ENCODE measurements at places on chromosomes 1 and 21.

- no peak for DNase-seq
Measured at GRCh38 chr1:216824511-216824910, 101.3 kb upstream of the ESRRG start.

DNA sequence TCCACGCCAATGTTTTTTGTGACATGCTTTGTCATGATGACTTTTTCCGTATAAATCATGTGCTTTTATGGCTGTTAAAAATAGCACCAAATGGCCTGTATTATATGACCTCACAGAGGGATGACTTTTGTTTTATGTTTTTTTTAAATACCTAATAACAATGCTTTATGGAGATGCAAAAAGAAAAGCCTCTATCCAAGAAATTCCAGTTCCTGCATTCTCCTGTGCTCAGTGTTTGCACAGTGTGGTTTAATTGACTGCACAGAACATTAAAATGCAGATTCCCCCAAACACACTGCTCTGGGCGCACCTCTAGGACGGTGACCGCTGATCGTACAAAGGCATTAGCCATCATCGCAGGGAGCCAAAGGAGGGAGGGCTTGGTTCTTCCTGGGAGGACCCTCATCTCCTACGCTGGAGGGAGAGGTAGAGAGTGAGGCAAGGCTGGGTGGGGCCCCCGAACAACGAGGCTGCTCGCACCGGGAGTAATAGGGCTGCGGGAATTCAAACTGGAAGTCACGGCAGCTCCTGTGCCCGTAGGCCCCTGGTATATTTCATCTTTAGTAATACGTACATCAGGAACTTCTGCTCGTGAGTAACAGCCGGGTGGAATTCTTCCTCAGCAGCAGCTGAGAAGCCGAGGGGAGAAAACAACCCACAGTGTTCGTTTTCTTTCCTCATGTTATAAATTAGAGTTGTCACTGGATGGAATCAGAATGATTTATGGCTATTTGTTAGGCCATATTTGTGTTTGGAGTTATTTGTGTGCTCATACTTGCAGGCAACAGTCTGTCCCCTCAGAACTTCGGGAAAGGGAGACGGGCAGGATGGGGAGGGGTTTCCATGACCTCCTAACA, 465.6 kb downstream of the CAMTA1 start:
- DNase-seq = no peak

DNA sequence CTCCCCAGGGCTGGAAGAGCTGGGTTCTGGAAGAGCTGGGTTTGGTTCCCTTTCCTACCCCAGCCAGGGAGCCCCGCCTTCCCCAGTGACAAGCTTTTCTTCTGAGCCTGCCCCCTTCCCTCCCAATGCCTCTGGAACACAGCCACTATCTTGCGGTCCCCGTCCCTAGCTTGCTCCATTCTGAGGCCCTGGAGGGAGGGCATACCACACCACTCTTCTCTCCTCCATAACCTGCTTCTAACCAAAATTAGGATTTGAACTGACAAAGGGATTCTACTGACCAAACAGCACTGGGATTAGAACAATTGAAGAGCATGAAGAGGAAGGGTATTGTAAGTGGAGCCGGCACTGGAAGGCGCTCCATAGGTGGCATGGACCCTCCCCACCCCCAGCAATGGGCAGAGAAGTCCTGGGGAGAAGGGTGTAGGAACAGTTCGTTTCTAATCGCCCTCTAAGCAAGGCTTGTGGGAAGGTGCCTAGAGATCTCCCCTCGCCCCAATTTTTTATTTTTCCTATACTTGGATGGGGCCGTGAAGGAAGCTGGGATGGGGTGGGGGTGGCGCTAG, 690 bp downstream of the C1orf216 start:
- DNase-seq = peak; percentile 59

DNA sequence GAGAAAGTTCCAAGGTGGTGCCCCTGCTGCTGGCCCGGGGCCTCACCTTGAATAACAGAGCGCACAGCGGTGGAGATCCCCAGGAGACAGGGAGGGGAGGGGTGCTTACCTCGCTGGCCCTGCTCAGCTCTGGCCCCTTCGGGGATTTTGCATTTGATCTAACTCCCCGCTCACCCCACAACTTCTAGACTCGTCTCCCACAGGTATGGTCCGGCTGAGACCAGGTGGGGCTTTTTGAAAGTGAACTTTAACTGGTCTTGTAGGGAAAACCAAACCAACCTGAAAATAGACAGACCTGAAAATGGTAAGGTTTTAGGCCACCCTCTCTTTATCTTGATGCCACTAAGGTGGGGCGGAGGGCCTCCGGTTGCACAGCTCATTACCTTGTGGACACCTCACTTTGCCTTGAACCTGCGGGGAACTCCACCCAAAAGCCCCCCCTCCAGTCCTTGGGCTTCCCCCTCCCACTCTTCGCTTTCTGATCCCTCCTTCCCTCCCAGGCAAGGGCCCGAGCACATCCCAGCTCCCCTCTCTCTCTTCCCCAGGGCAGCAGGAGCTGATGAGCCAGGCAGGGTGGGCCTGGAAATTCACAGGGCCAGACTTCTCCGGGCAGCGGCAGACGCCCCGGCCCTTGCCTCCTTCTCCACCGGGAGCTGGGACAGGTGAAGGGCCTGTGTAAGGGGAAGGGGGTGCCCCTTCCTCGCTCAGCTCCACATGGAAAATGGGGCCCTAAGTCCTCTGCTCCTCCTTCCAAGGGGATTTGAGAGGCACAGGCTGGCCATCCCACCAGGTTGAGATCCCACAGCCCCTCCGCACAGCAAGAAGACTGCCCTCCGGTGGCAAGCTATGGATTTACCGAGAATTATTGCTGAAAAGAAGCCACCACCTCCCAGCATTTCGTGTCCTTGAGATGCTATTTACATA, 16.1 kb downstream of the TNFRSF8 start:
- DNase-seq = peak; percentile 88
